ENCODE measurements at places on chromosomes 5 and 9. TPM values are rescaled to one million over a fixed set of nuclear protein-coding genes. Genes with fewer than 3 reads are reported as not detected.

GRCh38 chr9:107029146-107029545 is 166.2 kb downstream of the ZNF462 start:
- no peak for DNase-seq

The OR1B1 gene
- polyA plus RNA-seq: not detected

The OBP2B gene
- not detected for polyA plus RNA-seq

The NMUR2 gene
- not detected for polyA plus RNA-seq

The SPINK13 gene
- not detected for polyA plus RNA-seq

DNA sequence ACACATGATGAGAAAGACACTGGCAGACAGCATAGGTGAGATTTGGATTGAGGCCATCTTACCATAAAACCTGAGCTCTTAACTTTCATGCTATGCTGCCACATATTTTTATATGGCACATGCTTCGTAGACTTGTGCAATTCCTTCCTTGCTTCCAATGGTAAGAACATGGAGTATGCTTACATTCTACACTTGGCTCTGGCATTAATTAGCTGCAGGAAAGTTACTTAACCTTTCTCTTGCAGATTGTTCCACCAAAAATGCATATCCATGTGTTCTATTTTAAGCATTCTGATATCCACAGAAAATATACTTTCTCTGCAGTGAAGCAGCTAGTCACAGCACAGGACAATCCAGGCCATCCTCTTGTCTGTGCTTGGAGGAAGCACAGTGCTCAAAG is 119.4 kb downstream of the MPDZ start:
- no peak for DNase-seq

The PTGDS gene
- polyA plus RNA-seq: 201 TPM

Data from immature natural killer cell (primary cell).